Stimulated activated naive CD4-positive, alpha-beta T cell treated with Interleukin-2 at 50 U/mL for 16 hours (primary cell): ENCODE measurements at places on chromosomes 16 and 17.
A peak's percentile ranks its signal among the peaks of the same experiment; 100 is the strongest.

GRCh38 chr17:2814481-2815341 lies 18.5 kb downstream of the RAP1GAP2 start:
- peak; percentile 90 for DNase-seq

GRCh38 chr17:66420961-66421371 lies 118.6 kb downstream of the PRKCA start:
- no peak for DNase-seq

- no peak for DNase-seq
Observed at GRCh38 chr17:27804113-27804512, 3.8 kb upstream of the NOS2 start.

DNA sequence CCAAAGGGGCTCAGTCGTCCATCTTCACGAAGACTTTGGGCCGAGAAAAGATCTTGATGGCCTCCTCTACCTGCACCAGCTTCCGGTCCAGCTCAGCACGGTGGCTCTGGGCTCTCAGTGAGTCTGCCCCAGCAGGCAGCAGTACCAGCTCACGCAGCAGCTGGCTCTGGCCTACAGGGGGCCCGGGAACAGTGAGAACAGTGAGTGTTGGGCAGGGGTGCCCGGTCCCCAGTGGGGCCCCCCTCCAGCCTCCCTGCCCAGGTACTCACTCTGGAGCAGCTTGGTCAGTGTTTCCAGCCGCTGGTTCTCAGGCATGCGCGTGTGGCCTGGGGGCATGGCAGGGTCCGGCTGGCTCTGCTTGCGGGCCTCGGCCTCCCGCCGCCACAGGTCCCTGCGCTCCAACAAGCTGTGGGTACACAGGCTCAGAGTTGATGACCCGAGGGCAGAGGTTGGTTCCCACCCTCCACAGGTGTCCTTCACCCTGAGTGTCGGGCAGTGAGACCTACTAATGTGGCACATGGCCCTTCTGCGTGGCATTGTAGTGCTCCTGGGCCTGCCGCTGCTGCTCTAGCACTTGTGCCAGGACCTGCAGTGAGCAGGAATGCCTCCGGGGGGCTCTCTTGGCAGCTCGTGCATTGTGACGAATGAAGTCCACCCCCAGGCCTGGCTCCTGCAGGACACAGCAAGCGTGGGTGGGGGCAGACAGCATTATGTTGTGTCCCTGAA lies 2.6 kb downstream of the PARD6A start:
- DNase-seq, result peak; percentile 11

DNA sequence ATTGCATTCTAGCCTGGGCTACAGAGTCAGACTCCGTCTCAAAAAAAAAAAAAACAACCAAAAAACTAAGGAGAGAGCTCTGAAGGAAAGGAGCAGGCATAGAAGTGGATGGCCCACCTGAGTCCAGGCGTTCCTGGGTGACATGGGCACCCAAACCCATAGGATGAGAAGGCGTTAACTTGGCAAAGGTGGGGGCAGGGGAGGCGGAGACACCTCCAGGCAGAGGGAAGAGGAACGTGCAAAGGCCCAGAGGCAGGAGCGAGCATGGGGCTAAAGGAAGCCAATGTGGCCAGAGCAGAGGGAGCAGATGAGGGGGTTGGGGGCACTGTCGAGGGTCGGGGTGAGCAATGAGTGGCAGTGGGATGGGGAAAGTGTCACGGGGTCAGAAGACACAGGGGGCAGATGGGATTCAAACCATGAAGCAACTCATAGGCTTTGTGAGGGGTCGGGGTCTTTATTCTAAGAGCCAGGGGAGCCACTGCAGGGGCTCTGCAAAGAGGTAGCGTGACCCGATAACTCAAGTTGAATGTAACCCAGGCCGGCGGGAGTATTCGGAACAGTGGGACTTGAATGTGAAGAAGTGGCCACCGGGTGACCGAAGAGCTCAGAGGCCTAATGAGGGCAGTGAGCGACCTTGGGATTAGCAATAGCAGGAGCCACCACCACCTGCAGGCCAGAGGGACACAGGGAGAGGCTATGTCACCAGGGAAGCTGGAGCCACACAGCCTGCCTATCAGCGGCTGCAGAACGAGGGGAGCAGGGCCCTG lies 11.8 kb downstream of the TTYH2 start:
- DNase-seq, result no peak

DNA sequence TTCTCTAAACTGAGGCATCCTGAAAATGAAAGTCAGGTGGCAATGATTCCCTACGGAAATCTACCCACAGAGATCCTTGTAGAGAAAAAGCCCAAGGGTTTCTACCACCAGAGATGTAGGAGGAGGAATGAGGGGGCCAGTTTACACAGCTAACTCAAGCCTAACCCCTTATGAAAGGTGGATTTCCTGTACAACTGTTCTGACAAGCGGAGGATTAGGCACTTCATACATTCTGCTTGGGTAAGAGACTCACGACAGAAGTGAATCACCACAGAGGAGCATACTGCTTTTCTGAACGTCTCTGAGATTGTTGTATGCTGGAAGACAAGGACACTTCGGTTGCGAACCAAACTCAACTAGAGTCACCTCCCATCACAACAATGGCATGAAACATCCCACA lies 72.7 kb downstream of the SMG6 start:
- no peak for DNase-seq

GRCh38 chr17:18850679-18851078 lies 7.3 kb upstream of the PRPSAP2 start:
- no peak for DNase-seq

DNA sequence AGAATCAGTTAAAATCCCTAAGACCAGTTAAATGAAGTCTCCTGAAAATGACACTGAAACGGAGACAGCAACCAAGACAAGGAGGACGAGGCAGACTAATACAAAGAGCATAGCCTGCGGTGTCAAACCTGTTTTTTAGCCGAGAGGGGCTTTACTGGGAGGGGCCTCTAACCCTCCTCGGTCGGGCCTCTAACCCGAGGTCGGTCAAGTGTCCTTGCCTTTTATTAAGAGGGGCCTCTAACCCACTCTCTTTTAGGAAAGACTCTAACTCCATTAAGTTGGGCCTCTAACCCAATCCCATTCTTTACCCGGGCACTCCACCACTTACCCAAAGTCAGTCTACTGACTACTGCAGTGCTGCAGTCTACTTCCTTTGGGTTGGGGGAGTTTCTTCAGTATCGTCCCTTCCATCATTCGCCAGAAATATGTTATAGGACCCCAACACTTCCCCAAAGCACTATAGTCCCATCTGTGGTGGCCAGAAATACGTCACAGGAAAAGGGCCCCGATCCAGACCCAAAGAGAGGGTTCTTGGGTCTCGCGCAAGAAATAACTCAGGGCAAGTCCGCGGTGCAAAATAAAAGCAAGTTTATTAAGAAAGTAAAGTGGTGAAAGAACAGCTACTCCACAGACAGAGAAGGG lies 39.2 kb upstream of the ARL4D start:
- no peak for DNase-seq

DNA sequence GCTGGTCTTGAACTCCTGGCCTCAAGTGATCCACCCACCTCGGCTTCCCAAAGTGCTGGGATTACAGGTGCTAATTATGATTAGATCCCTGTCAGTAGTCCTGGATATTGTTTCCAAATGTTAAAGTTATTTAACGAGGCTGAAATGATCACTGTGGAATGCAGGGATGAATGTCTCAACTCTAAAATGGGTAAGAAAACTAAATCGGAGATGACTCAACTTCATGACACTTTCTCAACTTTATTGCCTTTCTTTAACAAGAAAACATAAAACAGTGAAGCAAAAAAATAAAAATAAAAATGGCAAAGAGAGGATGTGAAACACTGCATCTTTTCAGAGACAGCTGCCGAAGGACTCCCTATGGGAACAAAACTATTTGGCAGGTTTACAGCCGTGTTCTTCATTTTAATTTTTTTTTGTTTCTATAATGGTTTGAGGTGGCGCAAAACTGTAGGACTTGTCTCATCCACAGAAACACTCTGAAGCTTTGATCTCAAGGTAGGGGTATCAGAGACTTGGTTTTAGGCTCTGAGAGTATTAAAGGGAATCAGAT lies 382.0 kb downstream of the GRIN2A start:
- DNase-seq, result no peak

GRCh38 chr16:11610580-11610979 lies 23.9 kb upstream of the LITAF start:
- no peak for DNase-seq

DNA sequence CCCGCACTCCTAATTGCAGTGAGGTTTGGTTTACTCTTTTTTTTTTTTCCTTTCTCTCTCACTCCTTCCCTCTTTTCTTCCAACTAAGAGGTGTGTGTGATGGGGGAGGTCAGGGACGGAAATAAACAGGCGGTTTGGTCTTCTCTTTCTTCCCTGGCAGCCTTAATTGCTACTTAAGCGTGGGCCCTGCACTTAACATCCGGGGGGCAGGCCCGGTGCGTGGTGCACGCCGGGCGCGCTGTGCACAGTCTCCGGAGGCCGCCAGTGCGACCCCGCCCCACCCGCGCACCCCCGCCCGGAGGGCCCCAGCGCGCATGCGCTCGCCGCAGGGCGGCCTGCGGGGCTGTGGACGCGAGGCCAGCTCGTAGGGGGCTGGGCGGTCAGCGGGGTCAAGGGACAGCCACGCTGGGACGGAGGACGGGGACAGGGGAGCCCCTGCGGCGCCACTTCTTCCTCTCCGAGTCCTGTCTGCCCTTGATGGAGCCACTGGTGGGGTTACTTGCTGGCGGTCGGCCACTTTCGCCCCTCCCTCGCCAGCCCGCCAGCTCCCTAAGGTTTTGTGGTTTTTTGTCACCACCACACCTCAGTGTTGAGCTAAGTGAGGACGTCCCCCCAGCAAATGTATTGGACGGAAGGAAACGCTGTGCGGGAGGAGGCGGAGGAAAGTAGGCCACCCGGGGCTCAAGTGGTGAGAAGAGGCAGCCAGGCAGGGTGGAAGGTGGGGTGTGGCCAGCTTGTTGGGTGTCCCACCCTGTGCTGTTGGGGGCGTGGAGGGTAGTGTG lies 120.9 kb downstream of the MRM1 start:
- DNase-seq, result peak; percentile 75

GRCh38 chr17:78517421-78517820 lies 59.8 kb downstream of the DNAH17 start:
- DNase-seq, result no peak

DNA sequence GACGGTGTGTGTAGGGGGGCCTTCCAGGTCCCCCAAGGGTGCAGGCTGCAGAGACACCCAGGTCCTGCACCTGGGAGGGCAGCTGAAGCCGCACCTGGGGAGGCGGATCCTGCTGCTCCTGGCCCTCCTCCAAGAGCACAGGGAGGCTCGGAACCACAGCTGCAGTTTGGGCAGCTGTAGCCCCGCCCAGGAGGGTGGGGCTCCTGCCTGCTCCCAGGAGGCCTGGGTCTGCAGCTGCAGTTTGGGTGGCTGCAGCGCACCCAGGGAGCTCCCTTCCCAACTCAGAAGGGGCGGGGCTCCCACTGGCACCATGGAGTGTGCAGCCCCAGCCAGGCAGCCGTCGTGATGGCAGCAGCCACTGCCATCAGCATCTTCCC lies 69.4 kb upstream of the NKD1 start:
- DNase-seq, result no peak

- DNase-seq, result no peak
Observed at GRCh38 chr16:86363836-86364618, 146.3 kb upstream of the FOXF1 start.

DNA sequence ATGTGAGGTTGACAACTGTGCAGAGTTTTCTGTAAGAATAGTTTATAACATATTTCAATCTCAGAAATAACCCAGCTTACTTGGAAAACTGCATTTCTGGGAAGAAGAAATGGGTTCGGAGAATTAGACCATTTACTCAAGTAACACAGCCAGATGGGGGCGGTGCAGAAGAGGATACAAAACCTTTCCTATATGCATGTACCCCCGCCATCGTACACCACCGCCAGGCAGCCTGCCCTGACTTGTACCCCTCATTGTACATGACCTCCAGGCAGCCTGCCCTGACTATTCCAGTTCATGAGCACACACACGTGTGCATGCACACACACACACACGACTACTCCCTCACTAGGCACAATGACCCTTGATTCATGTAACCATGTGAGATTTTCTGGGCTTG lies 154.0 kb downstream of the C16orf78 start:
- no peak for DNase-seq

DNA sequence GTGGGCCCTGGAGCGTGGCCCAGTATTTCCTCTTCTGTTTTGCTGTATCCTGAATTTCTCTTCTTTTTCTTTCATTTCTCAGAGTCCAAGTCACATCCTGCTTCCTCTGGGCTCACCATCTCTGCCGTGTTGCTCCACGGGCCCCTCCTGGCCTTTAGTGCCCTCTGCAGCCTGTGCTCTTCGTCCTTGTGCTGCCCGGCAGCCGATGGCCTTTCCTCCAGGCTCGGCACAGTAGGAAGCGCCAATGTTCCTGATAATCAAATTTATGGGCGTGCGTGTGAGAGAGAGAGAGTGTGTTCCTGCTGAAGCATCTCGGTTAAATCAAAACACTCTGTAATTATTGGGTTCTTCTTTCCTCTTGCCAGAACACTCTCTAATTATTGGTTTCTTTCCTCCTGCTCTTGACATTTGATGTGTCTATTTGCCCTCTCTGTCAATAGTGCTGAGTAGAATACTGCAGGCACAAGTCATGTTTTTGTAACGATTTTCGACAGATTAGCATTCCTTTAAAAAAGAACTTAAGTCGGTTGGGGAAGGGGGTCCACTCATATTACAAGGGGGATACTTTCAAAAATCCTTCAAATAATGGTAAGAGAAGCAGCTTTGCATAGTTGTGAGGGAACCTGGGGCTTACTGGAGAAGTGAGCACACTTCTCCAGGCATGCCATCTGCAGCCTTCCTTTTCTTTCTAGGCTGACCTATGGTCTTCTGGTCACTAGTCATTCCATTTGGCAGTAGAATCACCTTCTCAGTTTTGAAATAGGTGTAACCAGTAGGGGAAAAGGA lies 126.6 kb downstream of the RPTOR start:
- DNase-seq, result no peak

- DNase-seq, result no peak
Observed at GRCh38 chr16:65538976-65539375, 417.1 kb upstream of the CDH11 start.

DNA sequence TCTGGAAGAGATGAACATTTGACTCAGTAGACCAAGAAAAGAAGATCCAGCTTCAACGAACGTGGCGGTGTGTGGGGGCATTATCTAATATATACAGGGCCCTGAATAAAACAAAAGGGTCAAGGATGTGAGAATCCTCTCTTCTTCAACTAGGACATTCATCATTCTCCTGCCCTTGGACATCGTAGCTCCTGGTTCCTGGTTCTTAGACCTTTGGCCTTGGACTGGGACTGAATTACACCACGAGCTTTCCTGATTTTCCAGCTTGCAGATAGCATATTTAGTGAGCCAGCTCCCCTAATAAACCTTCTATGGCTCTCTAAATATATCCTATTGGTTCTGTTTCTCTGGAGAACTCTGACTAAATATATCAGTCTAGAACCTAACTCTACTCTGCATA lies 29.5 kb upstream of the HELZ start:
- no peak for DNase-seq

DNA sequence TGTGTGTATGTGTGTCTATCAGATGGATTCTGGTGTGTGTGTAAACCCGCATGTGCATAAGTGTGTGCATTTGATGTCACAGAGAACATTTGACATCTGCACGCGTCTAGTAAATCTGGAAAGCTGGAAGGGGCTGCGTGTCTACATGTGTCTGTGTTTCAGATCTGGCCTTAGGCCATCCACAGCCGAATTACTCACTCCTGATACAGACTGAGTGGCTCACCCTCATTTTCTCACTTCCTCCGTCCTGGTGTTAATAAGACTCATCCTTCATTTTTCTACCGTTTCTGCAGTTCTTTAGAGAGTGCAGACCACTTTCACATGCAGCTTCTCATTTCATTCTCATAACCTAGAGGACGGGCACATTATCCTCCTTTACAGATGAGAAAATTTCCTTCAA lies 491.6 kb downstream of the CDH13 start:
- DNase-seq, result no peak

GRCh38 chr17:47172696-47173565 lies 16.2 kb downstream of the CDC27 start:
- no peak for DNase-seq
